ENCODE measurements at places on chromosomes 7 and 10.

GRCh38 chr10:29616542-29616941 is 18.2 kb downstream of the SVIL start:
- no peak for DNase-seq

DNA sequence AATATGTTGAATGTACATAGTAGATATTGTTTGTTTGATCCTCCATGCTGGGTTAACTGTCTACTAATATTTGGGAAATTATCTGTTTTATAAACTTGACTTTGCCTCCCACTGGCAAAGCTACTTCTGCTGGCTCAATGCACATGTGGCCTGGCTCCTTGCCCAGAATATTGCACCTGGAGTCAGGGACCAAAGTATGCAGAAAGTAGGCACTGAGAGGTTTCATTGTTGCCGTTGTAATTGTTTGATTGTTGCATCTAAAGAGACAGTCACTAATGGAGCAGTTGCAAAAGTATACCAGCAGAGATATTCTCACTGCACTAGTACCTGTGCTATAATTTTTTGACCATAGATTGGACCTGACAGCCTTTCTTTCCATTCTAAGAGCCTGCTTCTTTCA is 137.8 kb upstream of the CNTNAP2 start:
- no peak for DNase-seq

GRCh38 chr7:134502463-134503371 is 24.6 kb upstream of the AKR1B10 start:
- peak; percentile 44 for DNase-seq

DNA sequence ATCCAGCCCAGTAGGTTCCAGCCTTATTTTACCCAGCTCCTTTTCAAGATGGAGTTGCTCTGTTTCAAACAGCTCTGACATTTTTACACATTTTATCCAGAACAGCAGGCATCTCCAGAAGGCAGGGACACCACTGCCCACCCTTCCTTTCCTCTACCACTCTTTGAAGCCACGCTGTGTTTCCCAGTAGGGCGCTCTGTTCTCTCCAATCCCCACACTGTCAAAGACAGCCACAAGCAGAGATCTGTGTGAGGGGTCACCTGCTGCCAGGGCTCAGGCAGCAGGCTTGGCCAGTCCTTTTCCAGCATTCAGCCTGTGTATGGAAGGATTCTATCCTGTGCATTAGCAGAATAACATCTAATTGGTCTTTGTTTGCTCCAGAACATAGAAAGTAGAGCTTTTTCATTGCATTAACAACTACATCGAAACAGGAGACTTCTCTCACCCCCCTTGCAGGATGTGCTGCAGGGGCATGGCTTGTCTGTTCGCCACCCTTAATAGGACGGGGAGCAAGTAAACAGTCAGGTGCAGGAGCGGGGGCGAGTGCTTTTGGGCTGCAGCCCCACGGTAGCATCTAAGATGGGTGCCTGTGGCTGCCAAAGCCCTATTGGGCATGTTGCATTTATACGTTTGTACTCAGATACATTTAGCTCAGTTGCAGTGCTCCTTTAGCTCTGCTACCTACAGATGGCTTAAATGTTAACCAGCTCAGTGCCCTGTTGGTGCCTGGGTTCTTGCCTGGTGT is 326.1 kb downstream of the GALNT17 start:
- DNase-seq: no peak

DNA sequence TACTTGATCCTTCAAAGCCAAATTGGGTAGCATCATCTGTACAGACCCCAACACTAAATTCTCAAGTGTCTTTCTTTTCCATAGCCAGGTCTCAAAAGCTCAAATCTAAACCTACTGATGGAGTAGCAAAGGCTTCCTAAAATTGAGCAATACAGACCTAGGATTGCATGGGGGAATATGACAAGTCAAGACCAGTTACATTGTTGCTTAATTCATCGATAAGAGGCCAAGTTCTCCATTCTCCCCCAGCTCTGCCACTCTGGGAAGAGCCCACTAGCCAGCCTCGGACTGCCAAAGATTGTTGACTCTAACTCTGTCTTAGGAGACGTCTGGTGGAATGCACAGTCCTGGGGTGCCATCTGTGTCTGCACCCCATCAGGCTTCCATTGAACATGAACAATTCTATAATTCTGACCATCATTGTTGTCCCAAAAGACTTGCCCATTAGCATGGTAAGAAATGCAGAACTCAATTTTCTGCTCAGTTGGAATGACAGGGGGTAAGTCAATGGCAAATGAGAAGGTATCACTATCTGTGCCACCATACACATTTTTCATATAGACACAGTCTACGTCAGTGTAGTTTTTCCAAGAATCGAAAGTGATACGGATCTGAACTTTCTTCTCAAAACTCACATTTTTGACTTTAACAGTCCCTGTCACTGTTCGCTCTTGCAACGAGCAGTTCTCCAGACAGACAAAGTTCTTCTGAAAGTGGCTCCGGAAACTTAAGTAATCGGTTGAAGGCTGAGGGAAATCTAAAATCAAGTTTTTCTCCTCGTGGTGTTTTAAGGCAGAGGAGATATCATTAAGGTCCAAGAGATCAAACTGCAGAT is 2.9 kb downstream of the PPP1R3C start:
- DNase-seq: no peak

GRCh38 chr7:146876411-146876810 is 759.8 kb downstream of the CNTNAP2 start:
- no peak for DNase-seq

DNA sequence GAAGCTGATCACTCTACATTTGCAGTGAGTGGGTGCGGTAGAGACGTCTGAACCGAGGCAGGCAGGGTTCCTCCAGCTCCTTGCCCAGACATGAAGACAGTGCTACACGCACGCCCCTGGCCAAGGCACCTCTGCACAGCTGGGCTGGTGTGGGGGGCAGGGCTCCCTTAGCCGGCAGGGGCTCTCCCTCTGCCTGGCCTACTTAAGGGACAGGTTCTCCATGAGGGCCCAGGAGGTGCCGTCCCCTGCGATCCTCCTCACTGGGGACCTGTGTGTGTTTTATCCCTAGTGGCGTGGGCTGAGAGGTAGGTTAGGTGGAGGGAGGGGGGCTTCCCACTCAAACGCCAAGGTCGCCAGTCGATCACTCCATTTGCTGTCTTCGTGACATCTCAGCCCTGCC is 35.3 kb downstream of the IL15RA start:
- no peak for DNase-seq

DNA sequence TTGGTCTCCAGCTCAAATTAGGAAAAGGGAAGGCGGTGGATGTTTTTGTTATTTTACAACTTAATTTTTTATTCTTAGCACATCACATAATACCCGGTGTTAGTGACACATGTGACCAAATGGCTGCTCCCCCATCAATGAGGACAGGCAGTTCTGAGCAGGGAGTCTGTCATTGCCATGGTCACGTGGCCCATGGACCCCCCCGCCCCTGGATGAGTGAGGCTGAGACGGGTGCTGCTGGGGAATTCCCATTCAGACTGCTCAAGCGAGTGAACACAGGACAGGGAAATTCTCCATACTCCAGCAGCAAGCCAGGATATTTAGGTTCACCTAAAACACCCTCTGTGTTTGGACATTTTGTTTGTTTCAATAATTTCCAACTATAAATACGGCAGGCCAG is 34.7 kb upstream of the SLC35B4 start:
- DNase-seq: no peak

DNA sequence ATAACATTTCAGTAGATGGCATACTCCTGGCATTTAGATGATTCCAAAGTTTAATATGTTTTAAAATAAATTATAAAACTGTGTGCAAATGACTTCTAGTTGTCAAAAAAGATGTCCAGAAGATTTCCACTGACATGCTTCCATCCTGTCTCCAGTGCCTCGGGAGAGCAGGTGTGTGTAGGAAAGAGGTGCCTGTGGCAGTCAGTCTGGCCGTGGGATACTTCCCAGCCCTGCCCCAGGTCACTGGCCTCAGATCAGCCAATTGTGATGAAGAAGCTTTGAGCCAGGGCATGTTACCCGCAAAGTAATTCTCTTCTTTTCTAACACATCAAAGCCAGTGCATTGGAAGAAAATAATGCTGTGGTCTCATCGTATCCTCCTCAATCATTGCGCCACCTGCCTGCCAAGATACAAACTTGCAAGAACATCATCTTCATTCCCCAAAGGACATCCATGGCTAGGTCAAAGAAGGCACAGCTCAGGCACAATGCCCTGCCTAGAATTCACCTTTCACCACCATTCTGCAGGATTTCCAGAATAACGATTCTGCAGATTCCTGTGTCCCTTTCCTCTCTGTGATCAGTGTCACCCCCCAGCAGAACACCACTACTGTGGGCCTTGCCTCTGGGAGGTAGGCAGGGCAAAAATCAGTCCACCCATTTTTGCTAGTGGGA is 6.3 kb upstream of the KCNMA1 start:
- no peak for DNase-seq

- DNase-seq: no peak
Measured at GRCh38 chr10:131563411-131563810, 251.9 kb upstream of the TCERG1L start.

DNA sequence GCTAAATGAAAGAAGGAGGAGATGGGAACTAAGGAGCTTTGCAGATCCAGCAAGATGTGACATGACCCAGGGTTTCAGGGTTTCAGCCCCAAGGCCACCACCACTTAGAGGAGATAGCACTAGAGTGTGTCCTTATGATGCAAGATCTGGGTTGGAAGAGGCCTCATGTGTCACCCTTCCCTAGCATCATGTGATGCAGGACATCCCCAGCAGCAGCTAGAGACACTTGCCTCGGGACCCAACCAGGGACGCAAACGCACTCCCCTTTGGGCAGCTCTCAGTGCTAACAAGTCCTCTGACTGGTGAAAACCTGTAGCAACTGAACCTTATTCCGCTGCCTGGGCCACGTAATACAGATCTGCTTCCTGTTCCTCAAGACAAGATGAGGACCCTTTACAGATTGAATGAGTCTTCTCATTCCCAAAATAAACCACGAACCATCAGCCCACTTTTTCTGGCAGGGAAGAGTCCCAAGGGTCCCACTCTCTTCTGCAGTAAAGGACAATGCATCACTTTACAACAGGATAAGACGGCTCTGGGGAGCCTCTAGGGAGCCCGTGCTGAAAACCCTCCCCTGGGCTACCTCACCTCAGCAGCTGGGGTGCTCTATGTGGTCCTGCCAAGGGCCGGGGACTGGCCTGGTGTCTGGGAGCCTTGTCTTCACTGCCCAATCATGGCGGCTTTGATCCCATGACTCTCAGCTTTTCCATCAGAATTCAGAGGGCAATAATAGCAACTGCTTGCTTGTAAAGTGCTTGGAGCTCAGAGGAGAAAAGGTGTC is 44.8 kb upstream of the GDF10 start:
- no peak for DNase-seq

DNA sequence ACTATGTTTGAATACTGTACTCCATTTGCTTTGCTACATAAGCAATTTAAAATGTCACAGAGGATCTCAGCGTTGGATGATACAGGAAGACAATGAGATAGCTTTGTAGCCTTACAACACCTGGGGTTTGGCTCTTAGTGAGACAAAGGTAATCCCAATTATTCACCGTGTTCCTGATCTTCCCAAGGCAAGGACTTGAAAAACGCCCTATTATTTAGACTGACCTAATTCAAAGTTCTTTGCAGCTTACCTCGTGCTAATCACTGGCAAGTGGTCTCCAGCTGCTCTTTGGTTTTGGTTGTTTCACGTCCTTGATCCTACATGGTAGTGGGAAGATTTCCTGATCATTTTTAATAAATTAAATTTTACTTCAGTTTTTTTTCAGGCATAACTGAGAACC is 23.0 kb upstream of the C7orf33 start:
- DNase-seq: no peak

DNA sequence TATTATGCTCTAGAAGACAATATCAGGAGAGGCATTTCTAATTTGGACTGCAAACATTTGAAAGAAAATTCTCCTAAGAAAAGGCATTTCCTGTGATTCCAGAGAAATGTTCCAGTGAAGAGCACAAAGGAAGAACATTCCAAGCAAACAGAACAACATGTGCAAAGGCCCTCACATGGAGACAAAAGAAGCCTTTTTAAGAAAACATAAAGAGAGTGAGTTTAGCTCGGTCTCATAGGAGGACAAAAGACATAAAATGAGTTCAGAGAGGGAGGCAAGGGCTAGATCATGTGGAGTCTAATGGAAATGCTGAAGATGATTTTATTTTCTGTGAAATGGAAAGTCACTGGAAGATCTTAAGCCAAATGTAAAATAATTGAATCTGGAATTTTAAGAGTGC is 269.8 kb upstream of the HGF start:
- no peak for DNase-seq

DNA sequence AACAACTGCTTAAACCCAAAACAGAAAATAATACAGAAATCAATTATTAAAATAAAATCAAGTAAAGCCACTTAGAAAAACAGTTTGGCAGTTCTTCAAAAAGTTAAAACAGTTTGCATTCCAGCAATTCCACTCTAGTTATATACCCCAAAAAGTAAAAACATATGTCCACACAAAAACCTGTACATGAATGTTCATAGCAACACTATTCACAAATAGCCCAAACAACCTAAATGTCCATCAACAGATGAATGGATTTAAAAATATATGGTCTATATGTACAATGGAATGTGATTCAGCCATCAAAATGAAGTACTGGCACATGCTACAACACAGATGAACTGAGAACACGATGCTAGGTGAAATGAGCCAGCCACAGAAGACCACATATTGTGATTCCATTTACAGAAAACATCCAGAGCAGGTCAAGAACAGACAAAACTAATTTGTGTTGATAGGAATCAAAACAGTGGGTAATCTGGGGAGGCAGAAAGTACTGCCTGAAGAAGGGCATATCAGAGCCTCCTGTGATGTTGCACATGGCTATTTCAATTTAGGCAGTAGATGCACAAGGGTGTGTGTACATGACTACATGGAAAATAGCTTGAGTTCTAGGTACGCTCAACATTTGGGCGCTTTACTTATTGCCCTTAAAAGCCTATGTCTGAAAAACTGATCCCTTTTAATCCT is 66.3 kb downstream of the CYTH3 start:
- DNase-seq: no peak

DNA sequence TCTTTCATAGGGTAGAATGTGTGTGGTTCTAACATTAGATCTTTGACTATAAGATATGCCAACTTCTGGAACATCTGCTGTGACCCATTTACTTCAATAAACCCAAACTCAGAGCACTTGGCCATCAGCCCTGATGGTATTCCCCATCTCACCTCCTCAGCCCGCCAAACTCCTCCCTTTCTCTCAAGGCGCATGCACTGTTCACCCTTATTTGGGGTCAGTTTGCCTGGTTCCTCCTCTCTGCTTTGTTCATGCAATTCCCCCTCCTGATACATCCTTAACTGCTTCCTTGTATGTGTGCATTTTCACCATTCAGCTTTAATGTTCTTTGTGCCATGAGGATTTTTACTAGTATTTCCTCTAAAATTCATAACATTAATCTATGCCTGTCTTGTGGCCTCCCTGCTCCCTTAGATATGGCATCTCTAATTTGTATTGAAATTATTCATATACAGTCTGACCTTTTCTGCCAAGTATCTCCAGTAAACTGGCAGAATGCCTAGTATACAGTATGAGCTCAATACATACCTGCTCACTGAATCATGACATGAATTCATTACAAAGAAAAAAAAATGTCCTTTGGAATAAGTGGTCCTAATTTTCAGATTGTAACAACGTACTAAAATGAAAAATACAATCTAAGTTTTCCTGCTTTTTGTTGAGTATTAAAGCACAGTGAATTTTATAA is 336.8 kb upstream of the IGFBP3 start:
- no peak for DNase-seq

- no peak for DNase-seq
Measured at GRCh38 chr10:44897049-44897448, 14.1 kb upstream of the TMEM72 start.

GRCh38 chr10:121185816-121186455 is 334.8 kb downstream of the WDR11 start:
- DNase-seq: peak; percentile 96

GRCh38 chr7:81626008-81626407 is 143.8 kb downstream of the HGF start:
- DNase-seq: no peak
